ENCODE measurements at places on chromosomes 16 and 17.

GRCh38 chr16:85935974-85936760, 37.2 kb downstream of the IRF8 start:
- peak; percentile 90 for DNase-seq

DNA sequence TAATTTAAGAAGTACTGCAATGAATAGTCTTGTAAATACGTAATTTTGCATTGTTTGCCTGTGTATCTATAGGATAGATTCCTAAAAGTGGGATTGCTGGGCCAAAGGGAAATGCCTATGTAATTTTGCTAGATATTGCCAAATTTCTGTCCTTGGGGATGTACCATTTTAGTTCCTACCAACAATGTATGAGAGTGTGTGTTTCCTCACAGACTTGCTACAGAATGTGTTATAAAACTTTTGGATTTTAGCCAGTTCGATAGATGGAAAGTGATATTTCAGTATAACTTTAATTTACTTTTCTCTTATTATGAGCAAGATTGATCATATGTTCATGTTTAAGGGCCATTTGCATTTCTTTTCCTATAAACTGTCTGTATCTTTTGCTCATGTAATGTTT, 8.3 kb downstream of the TANGO6 start:
- no peak for DNase-seq

GRCh38 chr17:67347826-67348225, 18.6 kb downstream of the PSMD12 start:
- no peak for DNase-seq

GRCh38 chr17:73760439-73760758, 116.2 kb upstream of the SDK2 start:
- DNase-seq = no peak

DNA sequence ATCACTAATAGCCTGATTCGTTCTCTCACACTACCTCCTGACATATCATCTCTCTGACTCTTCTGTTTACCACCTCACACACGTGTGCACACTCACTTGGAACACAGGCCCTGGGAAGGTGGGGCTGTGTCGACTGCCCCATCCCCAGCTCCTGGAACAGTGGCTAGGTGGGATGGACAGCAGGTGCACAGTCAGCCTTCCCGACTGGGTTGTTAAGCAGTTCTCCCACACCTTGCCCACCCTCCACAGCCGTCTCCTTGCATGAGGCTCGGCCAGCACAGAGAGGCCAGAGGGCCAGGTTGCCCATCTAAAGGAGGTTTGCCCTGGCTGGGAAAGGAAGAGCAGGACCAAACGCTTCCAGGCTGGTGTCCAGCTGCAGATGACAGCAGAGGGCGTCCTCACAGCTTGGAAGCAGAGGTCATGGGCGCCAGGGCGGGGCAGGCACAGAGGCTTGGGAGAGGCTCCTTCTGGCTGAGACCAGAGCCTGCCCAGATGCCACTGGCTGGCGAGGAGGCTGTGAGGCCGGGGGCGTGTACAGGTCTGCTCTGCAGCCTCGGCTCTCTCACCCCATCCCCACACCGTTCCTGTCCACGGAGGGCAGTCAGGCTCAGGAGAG, 92.8 kb downstream of the AMFR start:
- DNase-seq = peak; percentile 75

GRCh38 chr16:86768999-86769398, 190.7 kb downstream of the FOXL1 start:
- peak; percentile 20 for DNase-seq

DNA sequence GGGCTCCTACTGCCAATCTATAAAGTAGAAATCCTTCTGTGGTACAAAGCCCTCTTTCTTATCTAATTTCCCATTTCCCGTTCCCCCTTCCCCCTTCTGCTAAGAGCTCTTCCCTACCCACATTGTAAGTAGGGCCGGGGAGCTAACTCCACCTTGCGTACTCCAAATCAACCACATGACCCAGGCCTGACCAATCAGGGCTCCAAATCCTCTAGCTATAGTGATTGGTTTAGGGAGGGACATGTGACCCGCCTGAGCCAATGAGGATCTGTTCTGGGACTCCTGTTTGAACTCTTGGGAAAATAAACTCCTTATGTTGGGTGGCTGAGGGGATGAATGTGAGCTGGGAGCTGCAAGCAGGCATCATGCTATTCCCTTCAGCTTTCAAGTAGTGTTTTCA, 40.9 kb upstream of the MEOX1 start:
- DNase-seq = no peak

DNA sequence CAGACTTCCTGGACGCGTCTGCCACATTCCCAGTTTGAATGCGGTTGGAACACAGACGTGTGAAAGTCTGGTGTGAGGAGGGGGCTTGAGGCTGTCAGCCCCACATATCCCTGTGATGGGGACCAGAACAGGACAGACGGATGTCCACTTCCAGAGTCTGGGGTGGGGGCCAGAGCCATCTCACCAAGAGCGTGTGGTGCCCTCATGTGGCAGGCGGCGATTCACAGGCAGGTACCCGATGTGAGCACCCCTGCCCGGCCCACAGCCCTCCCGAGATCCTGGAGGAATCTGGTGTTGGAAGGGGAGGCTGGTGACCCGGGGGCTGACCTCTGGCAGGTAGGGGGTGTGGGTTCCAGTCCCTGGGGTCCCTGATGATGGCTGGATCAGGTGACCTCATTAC, 51.5 kb downstream of the ENGASE start:
- no peak for DNase-seq

GRCh38 chr16:12659871-12660270, 143.8 kb downstream of the CPPED1 start:
- no peak for DNase-seq

- no peak for DNase-seq
Observed at GRCh38 chr17:75557075-75557851, 30.3 kb upstream of the MYO15B start.

- DNase-seq = no peak
Observed at GRCh38 chr16:17420816-17421215, 49.9 kb downstream of the XYLT1 start.

- peak; percentile 33 for DNase-seq
Observed at GRCh38 chr17:57747221-57748017, 2.3 kb upstream of the CCDC182 start.

DNA sequence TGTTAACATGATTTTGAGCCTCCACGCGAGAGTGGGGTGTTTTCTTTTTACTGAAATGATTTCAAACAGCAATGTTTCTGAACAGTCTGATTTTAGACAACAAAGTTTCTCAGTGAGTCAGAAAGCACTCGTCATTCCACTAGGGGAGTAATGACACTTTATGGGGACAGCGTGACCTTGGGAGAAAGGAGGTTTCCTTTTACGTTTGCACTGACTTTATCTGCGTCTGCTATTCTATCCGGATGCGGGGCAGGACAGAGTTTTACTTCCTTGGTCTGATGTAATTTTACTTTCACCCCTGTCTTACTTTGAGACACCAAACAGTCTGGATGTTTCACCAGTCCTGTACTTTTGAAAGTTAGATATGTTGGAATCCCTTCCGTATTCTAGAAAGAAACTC, 20.7 kb downstream of the SLC47A1 start:
- DNase-seq = no peak

DNA sequence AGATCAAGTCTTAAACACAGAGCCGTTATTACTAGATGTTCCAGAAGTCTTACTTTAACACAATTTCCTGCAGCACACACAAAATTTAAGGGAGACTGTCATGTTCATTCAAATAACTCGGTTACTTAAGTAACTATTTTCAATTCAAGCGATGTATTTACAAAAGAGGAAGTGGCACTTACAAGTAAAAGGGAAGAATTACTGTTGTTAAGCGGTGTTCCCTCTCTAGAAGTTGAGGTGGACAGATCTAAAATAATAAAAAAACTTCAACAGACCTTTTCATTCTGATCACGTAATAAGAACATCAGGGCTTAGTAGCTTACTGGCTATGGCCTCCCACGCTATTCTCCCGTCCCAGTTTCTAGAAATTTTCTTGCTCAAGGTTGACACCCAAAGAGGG, 26.2 kb upstream of the TXNDC11 start:
- DNase-seq = no peak

GRCh38 chr16:87227296-87227951, 89.8 kb downstream of the C16orf95 start:
- DNase-seq = no peak

GRCh38 chr17:8175795-8176196, 384 bp downstream of the TMEM107 start:
- DNase-seq = no peak

GRCh38 chr17:27854163-27854562, 39.0 kb downstream of the LYRM9 start:
- DNase-seq = no peak

GRCh38 chr16:3508736-3509135, 7.9 kb downstream of the CLUAP1 start:
- peak; percentile 29 for DNase-seq

DNA sequence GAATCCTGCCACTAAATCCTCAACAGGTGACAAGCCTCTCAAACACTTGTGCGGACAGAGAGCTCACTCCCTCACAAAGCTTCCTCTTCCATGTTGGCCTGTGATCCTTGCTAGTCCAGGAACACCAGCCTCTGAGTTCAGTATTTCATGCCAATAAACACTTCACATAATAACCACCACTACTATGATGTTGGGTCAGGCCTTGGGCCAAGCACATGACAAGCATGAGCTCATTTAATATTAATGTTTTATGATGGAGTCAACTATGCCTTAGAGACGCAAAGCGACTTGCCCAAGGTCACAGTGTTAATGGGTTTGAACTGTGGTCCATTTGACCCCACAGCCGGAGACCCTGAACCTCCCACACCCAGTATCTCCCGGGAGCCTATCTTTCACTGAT, 129.1 kb downstream of the GAS7 start:
- DNase-seq = no peak

- no peak for DNase-seq
Observed at GRCh38 chr17:41185001-41185400, 290 bp upstream of the KRTAP4-1 start.

GRCh38 chr16:22413819-22414218, 39.4 kb upstream of the CDR2 start:
- DNase-seq = no peak

GRCh38 chr17:21299981-21300600, 15.6 kb downstream of the MAP2K3 start:
- DNase-seq = no peak

GRCh38 chr16:10065019-10065418, 117.2 kb downstream of the GRIN2A start:
- DNase-seq = no peak

GRCh38 chr17:29844339-29845048, 85.5 kb downstream of the SSH2 start:
- no peak for DNase-seq

DNA sequence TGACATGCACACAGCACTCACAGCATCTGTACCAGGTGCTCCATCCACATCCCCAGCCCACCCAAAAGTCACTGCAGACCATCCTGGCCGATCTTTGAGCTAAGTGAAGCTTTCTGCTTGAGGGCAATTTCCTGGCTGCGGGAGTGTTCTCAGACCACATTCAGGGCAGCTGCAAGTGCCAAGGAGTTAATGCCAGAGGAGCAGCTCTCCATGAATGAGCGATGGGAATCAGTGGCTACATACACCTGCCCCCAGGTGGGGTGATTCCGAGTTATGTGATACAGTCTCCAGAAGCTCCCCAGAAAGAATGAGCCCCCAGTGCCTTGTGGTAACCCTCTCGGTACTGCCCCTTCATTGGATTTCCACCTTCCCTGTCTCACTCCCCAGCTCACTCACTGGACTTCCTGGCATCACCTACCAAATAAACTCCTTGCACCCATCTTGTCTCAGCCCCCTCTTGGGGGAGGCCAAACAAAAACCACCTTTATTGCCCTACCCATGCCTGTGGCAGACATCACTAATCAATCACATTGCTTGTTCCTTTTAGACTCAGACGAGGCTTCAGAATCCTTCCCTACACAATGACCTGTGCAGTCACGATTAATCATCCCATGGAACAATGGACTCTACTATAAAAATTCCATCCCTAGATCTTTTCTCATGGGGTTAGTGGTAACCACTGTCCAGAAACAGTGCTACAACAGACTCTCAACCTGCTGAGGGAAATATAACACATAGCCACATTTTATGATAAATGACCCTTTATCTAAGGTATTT, 121.1 kb downstream of the IRX5 start:
- no peak for DNase-seq

GRCh38 chr16:19858340-19859018, 26.2 kb downstream of the GPRC5B start:
- no peak for DNase-seq

DNA sequence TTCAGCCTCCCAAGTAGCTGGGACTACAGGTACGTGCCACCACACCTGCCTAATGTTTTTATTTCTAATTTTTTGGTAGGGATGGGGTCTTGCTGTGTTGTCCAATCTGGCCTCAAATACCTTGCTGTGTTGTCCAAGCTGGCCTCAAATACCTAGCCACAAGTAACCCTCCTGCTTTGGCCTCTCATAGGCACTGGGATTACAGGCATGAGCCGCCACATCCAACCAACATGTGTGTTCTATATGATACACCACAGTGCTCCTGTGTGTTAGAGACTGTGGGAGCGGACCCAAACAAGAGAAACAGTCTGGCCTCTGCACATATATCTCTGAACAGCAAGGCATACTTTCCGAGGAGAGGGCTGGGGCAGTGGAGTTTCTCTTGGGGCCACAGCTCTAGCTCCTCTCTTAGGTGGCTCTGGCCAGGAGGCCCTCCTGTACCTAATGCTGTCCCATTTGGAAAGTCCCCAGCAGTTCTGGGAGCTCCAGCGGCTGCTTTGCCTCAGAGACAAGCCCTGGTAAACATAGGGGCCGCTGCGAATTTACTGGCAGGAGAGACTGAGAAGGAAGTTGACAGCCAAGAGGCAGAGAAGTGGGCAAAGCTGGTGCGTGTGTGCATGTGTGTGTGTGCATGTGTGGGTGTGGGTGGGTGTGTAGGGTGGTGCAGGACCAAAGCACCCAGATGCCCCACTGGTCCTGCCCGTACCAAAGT, 95.0 kb downstream of the RAB11FIP4 start:
- DNase-seq = no peak

GRCh38 chr16:81940781-81941560, 70.3 kb downstream of the SDR42E1 start:
- no peak for DNase-seq

DNA sequence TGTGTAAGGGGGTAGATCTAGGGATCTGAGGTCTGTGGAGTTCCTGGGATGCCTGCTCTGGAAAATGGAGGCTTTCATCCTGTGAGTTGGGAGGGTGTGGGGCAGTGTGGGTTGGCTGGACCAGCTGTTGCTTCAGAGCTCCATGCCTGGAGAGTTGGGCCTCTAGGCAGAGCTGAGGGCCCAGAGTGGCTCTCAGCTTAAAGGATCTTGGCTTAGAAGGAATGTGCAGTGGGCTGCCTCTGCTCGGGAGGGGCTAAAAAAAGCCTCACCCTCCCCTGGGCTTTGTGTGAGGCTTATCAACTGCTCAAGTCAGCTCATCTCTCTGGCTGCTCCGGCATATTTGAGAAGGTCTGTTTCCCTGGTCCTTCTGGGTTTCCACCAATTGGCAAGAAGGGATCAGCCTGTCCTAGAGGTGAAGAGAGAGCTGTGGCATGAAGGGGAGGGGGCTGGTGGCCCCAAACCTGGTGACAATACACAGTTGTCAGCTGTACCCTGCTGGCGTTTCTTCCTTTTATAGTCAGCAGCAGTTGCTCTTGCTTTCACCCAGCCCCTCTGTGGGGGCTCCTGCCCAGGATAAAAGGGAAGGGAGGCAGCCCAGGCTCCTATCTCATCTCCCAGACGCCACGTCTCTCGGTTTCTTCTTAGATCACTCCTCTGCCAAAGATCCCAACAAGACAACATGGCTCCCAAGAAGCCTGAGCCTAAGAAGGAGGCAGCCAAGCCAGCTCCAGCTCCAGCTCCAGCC, at the start of gene MYL4:
Gene MYL4, plus strand, starts transcription at position 605 of the 745 bp plus-strand sequence. Its CDS starts 75 bp downstream, at position 680.
- DNase-seq = no peak

All from Peyer's patch (tissue), 4 donors.